ENCODE measurements at places on chromosomes 6 and 20.

- DNase-seq, result no peak
Measured at GRCh38 chr6:13920552-13920951, 4.2 kb upstream of the RNF182 start.

- no peak for DNase-seq
Measured at GRCh38 chr6:14945461-14946185, 300.2 kb upstream of the JARID2 start.

DNA sequence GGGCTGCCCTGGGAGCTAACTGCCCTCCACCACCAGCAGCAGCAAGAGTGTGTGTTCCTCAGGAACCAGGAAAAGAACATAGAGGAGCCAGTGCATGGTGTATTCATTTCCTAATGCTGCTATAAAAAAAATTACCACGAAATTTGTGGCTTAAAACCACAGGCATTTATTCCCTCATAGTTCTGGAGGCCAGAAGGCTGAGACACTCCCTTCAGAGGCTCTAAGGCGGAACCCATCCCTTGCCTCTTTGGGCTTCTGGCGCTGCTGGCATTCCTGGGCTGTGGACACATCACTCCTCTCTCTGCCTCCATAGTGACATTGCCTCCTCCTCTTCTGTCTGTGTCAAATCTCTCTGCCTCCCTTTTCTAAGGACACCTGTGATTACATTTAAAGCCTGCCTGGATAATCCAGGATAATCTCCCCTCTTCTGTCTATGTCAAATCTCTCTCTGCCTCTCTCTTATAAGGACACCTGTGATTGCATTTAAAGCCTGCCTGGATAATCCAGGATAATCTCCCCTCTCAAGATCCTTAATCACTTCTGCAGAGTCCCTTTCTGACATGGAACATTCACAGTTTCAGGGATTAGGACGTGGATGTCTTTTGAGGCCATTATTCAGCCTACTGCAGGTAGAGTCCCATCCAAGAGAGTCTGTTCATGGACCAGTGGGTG lies 54.7 kb downstream of the NDUFAF5 start:
- no peak for DNase-seq

- no peak for DNase-seq
Measured at GRCh38 chr20:62906209-62906608, 20.1 kb downstream of the DIDO1 start.

DNA sequence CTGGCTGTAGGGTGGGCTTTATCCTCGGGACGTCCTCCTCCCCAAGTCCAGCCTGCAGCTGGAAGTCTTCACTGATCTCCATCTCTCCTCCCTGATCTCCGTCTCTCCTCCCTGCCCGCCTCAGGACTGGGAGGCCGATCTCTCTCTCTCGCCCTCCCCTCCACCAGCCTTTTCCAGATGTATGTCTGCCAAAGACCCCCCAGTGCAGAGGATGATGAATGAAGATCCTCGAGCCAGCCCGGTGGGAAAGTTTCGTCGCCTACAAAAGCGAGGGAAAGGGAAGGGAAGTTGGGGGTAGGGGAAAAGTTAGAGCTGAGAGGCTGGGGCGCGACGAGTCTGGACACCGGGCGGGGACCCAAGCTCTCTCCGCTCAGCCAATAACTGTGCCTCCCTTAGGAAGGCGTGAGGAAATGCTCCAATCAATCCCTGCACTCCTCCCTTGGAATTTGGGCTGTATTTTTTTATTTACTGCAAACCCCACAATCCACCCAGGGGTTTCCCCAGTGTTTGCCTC lies 595 bp upstream of the SRF start:
- no peak for DNase-seq

DNA sequence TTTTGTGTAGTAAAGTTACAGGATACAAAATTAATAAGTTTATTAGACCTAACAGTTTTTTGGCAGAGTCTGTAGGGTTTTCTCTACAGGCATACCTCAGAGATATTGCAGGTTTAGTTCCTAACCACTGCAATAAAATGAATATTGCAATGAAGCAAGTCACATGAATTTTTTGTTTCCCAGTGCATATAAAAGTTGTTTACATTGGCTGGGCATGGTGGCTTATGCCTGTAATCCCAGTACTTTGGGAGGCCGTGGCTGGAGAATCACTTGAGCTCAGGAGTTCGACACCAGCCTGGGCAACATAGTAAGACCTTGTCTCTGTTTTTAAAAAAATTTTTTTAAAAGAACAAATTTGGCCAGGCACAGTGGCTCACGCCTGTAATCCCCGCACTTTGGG lies 16.0 kb downstream of the C6orf52 start:
- no peak for DNase-seq

- no peak for DNase-seq
Measured at GRCh38 chr6:158050955-158051354, 69.3 kb downstream of the SYNJ2 start.

GRCh38 chr6:34001706-34002621 lies 143.9 kb downstream of the GRM4 start:
- DNase-seq, result no peak

GRCh38 chr20:878511-879307 lies 37.4 kb downstream of the ANGPT4 start:
- DNase-seq, result peak; percentile 30

DNA sequence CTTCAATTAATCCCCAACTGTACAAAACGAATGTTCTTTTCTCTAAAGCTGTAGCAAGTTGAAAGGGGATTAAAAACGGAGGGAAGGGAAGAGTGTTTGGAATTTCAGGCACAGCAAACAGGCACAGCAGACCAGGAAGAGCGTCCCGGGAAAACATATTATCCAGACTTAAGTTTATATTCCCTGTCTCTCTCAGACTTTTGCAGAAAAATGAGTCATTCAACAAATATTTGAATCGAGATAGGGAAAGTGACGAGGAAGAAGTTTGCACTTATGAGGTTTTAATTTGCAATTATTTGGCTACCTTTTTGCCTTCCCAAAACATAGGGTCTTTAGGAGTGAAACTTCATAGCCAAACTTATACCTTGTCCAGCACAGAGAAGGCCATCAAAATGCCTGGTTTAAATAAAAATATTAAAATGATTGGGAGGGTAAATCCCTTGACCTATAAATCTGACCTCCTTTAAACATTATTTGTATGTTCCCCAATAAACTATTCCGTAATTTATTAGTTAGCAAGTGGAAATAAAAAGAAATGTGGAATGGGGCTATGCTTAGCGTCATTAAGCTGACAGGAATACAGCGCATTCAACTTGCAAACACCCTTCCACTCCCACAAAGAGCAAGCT lies 16.0 kb downstream of the HFE start:
- no peak for DNase-seq

DNA sequence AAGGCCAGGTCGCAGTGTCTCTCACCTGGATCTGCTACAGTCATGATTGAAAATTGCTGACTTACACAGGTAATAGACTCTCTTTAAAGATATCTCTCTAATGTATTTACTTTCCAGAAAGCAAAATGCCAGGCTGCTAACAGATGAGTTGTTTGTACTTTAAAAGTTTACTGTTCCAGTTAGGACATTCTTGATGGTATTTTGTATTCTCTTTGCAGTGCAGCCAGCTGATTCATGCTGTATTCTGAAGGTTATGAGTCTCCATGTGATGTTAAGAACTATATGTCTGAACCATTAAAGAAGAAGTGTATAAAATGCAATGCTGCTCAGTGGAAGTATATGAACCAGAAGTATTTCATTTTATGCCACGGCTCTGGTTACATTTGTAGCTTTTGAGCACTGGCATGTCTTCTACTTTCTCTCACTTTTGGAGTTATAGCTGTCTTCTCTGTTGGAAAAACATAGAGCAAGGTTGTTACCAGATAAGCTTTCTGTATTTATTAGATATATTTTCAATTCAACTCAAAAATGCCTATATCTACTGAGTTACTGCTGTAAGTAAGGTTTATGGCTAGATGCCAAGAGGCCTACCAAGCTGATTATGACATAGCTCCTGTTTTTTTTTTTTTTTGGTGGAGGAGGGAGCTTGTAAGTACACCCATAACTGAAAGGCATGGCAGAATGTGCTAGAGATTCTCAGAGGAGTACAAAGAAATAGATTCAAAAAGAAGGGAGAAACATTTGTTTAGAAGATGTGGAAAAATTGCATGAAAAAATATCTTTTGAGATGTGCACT lies 130.5 kb upstream of the MAN1A1 start:
- DNase-seq, result no peak

DNA sequence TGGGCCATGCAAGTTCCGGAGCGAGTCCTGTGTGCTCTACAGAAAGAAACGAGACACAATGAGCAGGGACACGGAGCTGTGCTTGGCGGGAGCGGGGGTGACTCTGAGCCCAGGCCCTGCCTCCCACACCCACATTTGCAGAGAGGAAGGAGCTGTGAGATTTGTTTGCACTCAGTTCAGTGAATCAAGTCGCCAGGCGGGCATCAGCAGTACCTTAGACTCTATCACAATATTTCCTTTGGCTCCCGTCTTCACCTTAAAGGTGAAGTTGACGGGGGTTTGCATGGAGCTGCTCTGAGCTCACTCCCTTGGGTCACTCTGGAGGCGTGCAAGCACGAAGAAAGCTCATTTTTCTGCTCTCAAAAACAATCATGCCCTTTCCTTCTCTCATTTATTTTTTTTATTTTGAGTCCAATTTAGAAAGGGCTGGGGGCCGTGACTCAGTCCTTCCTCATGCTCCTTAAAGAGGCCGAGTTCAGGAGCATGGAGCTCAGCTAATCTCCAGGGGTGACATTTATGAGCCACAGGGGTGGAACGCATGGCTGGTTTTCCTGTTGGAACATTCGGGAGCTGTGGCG lies 188.2 kb downstream of the NFATC2 start:
- no peak for DNase-seq

GRCh38 chr20:20414640-20415220 lies 46.8 kb downstream of the INSM1 start:
- no peak for DNase-seq

DNA sequence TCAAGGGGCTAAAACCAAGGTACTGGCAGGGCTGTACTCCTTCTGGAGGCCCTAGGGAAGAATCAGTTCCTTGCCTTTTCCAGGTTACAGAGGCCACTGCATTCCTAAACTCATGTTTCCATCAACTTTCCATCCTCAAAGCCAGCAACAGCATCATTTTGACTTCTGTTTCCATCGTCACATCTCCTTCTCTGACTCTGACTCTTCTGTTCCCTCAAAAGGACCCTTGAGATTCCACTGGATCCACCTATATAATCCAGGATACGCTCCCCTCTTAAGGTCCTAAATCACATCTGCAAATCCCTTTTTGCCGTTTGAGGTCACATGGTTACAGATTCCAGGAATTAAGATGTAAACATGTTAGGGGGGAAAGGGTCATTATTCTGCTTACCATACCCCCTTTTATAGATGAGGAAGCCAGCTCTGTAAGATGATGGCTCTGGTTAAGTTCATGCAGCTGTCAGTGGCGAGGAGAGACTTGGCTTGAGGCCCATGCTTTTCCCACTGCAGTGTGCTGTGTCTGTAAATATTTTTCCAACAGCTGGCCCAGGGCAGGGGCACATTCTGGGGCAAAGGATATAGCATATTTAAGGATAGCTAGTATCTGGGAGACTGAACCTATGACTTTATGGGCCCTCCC lies 114.6 kb downstream of the TNFRSF21 start:
- no peak for DNase-seq

DNA sequence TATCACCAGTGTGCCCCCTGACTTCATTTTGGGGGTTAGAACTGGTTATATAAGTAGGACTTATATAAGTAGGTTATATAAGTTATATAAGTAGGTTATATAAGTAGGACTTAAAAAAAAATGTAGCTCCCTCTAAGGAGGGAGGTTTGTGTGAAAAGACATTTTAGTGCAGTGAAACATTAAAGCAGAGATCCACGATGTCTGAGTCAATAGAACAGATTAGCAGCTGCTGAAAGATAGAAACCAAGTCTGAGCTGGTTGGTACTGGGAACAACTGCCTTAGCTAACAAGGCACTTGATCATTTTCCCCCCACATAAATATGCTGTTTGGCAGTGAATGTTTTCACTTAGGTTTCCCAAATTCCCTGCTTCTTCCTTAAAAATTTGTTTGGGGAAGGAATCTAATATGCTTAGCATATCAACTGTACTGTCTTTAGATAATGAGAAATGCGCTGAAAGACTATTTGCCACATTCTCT lies 2.1 kb upstream of the RPS12 start:
- peak; percentile 19 for DNase-seq

DNA sequence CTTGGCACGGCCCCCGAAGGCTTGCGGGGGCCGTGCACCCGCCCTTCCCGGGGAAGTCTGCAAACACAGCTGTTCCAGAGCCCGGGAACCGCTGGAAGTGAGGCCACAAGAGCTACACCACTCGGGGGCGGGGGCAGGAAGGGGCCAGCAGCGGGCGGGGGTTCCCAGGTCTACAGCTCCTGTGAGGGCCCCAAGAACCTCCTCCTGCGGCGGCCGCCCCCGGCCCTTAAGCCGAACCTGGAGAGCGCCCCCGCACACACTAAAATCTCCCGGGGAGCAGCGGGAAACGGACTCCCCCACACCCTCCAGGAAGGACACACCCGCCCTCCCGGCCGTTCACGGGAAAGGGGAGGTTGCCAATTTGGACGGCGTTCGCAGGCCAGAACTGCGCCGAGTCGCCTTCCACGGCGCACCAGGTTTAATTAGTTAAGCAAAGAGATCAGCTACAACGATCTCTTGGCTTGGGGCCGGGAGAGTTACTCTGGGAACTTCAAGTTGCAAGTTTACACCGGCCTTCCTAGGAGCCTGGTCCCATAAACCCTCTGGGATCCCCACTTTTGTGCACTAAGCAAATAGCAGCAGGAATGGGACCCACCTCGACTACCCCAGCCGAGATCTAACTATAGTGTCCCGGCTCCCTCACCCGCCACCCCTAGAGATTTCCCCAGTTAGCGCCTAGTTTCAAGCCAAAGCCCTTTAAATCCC lies 1.7 kb downstream of the JAG1 start:
- peak; percentile 12 for DNase-seq

DNA sequence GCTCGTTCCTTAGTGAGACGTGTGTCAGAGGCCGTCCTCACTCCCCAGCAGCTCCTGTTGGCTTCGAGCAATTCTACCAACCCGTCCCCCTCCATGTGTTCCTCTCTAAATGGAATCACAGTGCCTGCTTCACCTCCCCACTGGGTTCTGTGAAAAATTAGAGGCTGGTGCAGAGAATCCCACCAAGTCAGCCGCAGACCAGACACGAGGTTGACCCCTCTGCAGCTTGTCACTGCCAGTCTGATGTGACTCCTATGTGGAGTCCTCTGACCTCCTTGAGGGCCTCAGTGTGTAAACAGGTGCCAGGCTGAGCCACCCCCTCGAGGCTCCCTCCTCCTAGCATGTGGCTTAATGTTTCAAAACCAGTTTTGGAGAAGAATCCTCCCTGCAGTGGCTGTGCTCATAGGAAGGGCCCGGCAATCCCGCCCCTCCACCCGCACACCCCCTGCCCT lies 12.6 kb upstream of the IRF4 start:
- DNase-seq, result no peak

GRCh38 chr6:149264629-149265028 lies 52.9 kb upstream of the TAB2 start:
- DNase-seq, result peak; percentile 26

DNA sequence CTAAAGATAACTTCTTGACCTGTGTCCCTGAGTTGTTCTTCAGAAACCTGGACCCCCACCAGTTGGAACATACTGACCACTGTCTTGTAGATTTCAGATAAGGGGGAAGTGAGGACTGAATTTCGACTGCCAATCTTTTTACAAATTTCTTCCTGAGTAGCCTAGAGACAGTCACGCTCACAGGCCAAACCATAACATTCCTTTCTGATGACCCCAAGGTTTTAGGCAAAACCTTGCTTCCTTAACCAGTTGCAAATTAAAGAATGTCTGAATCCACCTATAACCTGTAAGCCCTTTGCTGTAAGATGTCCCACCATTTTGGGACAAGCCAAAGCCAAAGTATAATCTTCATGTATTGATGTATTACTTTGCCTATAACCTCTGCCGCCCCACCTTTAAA lies 306.9 kb downstream of the LRFN2 start:
- no peak for DNase-seq

GRCh38 chr6:22367346-22367745 lies 70.5 kb upstream of the PRL start:
- DNase-seq, result no peak

GRCh38 chr6:101517632-101518031 lies 124.1 kb downstream of the GRIK2 start:
- no peak for DNase-seq

Measured in activated CD4-positive, alpha-beta T cell treated with anti-CD3 and anti-CD28 coated beads, Interleukin-10, Interleukin-2, amounts not matched to agents 100 ng/mL and 50 ng/mL, durations not matched to agents 16 hours and 8 hours (primary cell).